ENCODE measurements at places on chromosomes 12 and 14.

- no peak for DNase-seq
Observed at GRCh38 chr12:94231709-94232108, 83.3 kb downstream of the PLXNC1 start.

GRCh38 chr12:40921563-40922163 is 229.4 kb downstream of the CNTN1 start:
- DNase-seq = peak; percentile 12

GRCh38 chr12:3117591-3118015 is 40.4 kb downstream of the TSPAN9 start:
- DNase-seq = no peak

GRCh38 chr12:20868277-20868676 is 57.8 kb downstream of the SLCO1B3 start:
- DNase-seq = no peak

- DNase-seq = peak; percentile 71
Observed at GRCh38 chr14:101849125-101849524, 87.6 kb downstream of the PPP2R5C start.

GRCh38 chr12:103495469-103496456 is at the start of gene C12orf42:
C12orf42 (minus strand) TSS chr12:103495968; CDS start chr12:103478426, 17,542 bp downstream.
- peak; percentile 90 for DNase-seq

- DNase-seq = no peak
Observed at GRCh38 chr12:52871291-52872039, 22.7 kb upstream of the KRT78 start.

- no peak for DNase-seq
Observed at GRCh38 chr12:111363578-111363977, 5.3 kb downstream of the PHETA1 start.

DNA sequence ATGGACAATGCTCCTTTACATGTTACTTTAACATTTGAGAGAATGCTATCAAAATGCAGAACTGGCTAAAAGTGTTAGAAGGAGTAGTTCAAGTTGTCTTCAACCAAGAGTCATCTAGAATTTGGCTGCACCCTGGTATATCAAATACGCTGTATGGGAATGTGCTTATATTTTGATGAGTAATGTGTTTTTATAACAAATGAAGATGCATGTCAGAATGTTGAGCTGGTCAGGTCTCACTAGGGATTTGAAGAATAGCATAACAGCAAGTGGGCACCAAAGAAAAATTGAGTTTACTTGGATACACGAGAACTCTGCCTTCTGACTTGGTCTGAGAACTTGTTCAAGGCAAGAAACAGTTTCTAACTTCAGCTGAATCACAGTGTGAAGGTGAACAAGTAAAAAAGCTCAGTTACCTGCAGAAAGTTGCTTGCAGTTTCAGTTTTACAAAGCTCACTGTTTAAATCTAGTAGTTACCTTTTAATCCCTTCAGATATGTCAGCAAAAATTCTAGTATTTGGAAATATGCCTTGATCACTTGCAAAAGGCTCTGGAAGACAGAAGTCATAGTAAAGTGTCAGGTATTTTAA is 82.3 kb downstream of the PDE3A start:
- DNase-seq = no peak

DNA sequence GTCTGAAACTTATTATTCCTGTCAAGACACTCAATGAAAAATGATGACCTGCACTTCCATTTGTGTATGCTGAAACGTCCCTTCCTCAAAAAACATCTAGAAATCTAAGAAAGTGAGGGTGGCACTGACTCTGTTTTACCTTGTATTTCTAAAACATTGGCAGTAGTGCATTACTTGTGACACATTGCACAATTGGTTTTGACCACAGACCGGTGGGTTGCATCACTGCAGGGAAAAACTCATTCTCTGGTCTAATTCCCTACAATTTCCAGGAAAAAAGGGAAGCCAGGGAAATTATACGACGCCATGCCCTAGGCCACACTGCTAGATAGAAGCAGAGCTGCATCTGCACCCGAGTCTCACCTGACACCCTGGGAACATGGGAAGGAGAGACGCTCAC is 156.7 kb downstream of the NTF3 start:
- no peak for DNase-seq

DNA sequence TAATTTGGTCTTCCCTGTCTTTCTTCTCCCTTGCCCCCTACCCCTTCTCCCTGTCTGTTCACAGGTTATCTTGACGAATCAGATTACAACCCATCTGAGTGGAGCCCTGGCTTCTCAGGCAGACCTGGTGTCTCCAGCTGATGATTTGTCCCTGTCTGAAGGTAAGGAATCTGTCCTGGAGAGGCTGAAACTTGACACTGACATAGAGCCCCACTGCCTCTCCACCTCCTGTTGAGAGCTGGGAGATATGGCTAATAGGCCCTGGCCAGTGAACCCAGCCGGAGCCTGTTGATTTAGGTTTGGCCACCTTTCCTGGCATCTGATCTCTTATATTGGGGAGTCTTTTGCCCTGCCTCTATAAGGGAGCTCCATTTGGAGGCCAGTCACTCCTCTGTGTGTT is 472.2 kb downstream of the RAD51B start:
- no peak for DNase-seq

DNA sequence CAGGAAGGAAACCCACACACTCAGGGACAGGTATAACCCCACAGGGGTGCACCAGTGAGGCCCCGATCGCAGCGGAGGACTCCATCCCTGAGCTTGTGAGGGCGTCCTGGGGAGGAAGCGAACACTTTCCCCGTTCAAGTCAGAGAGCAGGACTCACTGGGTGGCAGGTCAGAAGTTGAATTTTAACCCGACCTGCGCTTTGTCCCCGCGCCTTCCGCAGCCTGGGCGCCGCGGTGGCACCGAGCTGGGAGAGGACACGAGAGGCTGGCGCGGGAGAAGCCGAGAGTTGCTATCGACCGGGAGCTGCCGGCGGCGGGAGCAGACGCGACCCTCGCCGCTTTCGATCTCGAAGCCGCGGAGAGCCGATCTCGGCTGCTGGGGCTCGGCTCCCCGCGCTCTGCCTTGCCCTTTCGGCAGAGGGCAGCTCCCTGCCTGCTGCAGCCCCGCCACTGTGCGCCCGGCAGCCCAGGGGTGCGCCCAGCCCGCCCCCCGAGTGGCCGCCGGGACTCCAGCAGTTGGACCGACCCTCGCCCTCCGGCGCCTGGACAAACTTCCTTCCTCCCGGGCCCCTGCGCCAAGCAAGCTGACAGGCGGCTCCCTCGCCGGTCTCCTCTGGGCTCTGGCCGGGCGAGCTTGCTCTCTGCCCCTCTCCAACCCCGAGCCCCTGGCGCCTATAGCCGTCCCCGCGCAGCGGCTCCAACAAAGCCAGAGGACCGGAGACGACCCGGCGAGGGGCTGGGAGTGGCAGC is 918 bp downstream of the LIN7A start:
- peak; percentile 2 for DNase-seq

DNA sequence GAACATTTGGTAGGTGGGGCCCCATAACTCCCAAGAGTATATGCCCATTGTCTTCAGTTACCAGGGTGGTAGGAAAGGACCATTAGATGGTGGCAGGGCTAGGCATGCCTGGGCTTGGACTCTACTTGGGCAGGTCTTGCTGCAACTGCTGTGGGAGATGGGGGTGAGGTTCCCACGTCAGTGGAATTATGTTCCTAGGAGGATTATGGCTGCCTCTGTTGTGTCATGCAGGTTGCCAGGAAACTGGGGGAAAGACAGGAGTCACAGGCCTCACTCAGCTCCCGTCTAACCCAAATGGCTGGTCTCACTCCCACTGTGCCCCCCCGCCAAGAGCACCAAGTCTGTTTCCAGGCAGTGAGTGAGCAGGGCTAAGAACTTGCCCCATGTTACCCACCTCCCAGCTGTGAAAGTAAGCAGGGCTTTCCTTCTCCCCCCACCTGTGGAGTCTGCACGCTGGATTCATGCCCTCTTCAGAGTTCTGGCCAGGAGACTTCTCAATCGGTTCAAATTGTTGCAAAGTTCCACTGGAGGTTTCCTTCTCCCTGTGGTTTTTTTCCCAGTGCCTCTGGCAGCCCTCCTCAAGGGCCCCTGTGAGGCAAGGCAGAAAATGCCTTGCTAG is 337.5 kb downstream of the CCDC91 start:
- no peak for DNase-seq

DNA sequence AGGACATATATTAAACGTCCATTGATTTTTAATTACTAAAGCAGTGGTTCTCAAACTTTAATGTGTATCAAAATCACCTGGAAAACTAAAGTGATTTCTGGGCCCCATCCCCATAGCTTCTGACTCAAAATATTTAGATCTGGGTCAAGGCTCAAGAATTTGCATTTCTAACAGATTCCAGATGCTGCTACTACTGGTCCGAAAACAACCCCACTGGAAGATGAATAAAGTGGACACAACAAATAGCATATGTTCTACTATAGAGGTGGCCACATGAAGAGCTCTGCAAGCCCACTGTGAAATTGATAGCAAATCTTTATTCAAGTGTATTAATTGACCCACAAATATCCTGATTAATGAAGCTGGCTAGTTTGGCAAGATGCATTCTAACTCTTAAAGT is 69.4 kb downstream of the SPATA7 start:
- DNase-seq = no peak

DNA sequence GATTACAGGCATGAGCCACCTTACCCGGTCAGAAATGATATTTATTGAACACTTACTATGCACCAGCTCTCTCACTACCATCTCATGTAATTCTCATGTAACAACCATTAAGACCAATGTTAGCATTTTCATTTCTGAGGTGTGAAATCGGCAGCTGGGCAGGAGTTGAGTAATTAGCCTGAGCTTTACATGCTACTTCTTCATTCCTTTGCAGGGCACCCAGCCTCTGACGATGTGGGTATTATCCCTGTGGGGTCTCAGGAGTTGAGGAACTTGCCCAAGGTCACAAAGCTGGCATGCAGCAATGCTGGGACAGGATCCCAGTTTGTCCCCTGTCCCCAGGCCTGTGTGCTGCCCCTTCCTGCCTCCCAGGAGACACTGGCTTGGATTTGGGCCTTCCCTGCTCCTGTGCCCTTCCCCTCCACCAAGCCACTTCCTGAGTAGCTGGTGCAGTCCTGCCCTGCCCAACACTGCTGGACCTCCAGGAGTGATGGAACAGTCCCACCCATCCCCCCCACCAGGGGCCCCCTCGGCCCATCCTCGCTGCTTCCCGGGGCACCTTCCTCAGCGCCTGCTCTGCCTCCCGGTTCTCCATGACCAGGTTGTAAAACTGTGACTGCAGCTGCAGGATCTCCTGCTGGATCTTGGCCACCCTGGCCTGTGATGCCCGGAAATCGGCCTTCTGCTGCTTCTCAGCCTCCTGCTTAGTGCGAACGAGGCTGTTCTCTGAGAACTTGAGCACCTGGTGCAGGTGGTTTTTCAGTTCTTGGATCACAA is 14.7 kb downstream of the RITA1 start:
- DNase-seq = no peak

DNA sequence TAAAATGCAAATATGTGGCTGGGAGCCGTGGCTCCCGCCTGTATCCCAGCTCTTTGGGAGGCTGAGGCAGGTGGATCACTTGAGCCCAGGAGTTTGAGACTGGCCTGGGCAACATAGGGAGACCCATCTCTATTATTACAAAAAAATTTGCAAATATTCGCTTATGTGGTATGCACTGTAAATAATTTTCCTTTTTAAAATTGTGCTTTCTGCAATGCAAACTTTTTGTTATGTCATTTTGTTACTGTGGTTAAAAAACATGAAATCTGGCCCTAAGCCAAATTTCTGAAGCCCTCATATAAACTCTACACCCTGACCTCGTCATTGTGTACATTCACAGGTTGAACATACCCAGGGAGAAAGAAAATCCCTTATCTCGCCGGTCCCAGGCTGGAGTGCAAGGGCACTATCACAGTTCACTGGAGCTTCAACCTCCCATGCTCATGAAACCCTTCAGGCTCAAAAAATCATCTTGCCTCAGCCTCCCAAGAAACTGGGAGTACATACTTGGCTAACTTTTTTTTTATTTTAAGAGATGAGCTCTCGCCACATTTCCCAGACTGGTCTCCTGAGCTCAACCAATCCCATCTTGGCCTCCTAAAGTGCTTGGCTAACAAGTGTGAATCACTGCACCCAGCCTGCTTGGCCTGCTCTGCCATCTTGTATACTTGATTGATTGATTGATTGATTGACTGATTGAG is 24.7 kb downstream of the TRAPPC6B start:
- no peak for DNase-seq

GRCh38 chr14:50045039-50045711 is 71.2 kb downstream of the VCPKMT start:
- peak; percentile 75 for DNase-seq

DNA sequence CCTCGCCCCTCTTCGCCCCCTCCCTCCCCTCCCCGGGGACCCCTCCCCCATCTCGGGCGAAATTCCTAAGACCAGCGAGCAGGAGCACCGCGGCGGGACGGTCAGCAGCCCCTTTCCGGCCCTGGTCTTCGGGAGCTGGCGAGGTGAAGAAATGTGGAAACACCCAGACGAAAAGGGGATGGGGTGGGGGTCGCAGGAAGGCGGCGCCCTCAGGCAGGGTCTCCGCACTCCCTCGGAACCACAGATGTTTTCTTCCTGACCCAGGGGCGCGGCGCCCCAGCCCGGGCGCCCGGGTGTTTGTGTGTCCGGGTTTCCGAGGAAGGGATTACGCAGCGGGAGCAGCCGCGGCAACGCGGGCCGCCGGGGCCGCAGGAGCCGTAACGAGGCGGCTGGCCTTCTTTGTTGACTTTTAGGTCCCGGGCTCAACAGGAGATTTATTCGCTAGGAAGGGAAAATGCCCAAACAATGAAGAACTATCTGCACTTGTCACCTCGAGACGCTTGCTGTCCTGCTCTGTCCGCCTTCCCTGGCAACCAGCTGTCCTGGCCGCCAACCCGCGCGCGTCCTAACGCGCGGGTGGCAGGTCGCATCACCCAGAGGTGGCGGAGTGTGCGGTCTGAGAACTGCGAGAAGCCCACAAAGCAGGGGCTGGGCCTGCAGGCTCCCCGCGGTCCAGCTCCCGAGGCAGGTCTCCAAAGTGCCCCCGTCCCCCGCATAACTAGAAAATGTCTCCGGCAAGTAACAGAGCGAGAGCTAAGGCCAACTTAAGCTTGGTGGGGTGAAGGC is 7.0 kb downstream of the FOXA1 start:
- DNase-seq = no peak

DNA sequence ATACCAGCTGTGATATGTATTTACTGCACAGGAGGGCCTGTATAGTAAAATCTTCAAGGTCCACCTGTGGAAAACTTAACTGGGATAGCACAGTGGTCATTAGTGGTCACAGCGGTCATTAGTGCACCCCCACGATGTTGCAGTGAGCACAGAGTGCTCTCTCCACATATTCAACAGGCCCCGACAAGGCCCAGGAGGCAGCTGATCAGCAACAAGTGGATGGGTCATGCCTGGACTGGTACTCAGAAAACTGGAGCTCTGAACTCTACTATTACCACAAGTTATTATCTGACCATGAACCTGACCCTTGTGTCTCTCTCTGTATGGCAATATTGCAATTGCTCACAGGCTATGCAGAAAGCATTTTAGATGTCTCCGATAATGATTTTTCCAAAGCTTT is 129.5 kb downstream of the SLC35F4 start:
- DNase-seq = no peak
